ENCODE measurements at places on chromosomes 5 and 9. TPM values are rescaled to one million over a fixed set of nuclear protein-coding genes. Genes with fewer than 3 reads are reported as not detected.

SUSD3 gene
- 0.37 TPM for total RNA-seq

COL23A1 gene
- total RNA-seq, result not detected

TAF11L5 gene
- total RNA-seq, result not detected

ENG gene
- 31.6 TPM for total RNA-seq

ADAMTS2 gene
- total RNA-seq, result 113 TPM

ASPN gene
- total RNA-seq, result not detected

PRRC1 gene
- total RNA-seq, result 66.2 TPM

C1QTNF3 gene
- total RNA-seq, result 0.30 TPM

SIGMAR1 gene
- total RNA-seq, result 84.9 TPM

AQP7 gene
- total RNA-seq, result not detected

SOX30 gene
- not detected for total RNA-seq

PCDHB4 gene
- total RNA-seq, result under 0.01 TPM

NOXA1 gene
- 0.18 TPM for total RNA-seq

DNM1 gene
- total RNA-seq, result 14.2 TPM

IFNA10 gene
- not detected for total RNA-seq

Measured in smooth muscle cell of the umbilical artery (primary cell).